ENCODE measurements at places on chromosomes 2 and 18. TPM values are rescaled to one million over a fixed set of nuclear protein-coding genes. Genes with fewer than 3 reads are reported as not detected.

PLA2R1 gene
- 2.1 TPM for total RNA-seq

DNA sequence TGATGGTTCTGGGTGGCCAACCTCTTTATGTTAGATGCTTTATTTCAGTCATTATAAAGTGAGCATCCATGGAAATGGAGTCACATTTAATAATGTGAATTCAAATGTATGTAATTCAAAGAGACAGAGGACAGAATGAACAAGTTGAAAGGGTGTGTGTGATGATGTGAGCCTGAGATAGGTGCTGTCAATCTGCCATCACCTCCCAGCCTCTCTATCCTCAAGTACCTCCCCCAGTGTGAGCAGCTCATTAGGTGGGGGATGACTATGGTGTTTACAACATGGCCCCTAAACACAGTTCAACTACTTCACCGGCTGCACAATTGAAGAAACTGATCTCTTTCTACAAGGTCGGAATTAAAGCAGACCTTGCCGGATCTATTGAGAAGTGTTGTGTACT lies 74.7 kb upstream of the IGFBP5 start:
- no peaks in the 10 kb centered on the region for H3K36me3 ChIP-seq
- H3K27me3 ChIP-seq, result no peaks in the 10 kb centered on the region
- peaks cover 41% of the 10 kb centered on the region for H3K4me1 ChIP-seq
- no peak overlapping the region for H3K27ac ChIP-seq

GRCh38 chr2:80147690-80148089 lies 156.9 kb downstream of the LRRTM1 start:
- no peak overlapping the region for H3K27ac ChIP-seq
- H3K27me3 ChIP-seq, result no peaks in the 10 kb centered on the region
- no peaks in the 10 kb centered on the region for H3K4me1 ChIP-seq
- H3K36me3 ChIP-seq, result no peaks in the 10 kb centered on the region
- no peak overlapping the region for H3K4me3 ChIP-seq

- H3K27ac ChIP-seq, result no peak overlapping the region
- DNase-seq, result no peak
- no peaks in the 10 kb centered on the region for H3K36me3 ChIP-seq
- H3K4me3 ChIP-seq, result no peak overlapping the region
These were observed 36.9 kb upstream of the DSEL start for GRCh38 chr18:67553437-67553836.

GRCh38 chr2:36407413-36407812 lies 51.8 kb downstream of the CRIM1 start:
- no peaks in the 10 kb centered on the region for H3K27me3 ChIP-seq
- DNase-seq, result no peak
- peaks cover 83% of the 10 kb centered on the region for H3K4me1 ChIP-seq

GRCh38 chr2:174004905-174005605 lies 39.9 kb upstream of the SP3 start:
- H3K27me3 ChIP-seq, result no peaks in the 10 kb centered on the region
- H3K36me3 ChIP-seq, result no peaks in the 10 kb centered on the region
- H3K4me1 ChIP-seq, result peaks cover 20% of the 10 kb centered on the region
- peak overlapping the region; percentile 66 for H3K27ac ChIP-seq
- peak; percentile 76 for DNase-seq

PDCD1 gene
- 0.60 TPM for total RNA-seq

GRCh38 chr2:59073286-59073685 lies 832.2 kb upstream of the FANCL start:
- no peaks in the 10 kb centered on the region for H3K27me3 ChIP-seq
- H3K4me1 ChIP-seq, result no peaks in the 10 kb centered on the region
- H3K36me3 ChIP-seq, result no peaks in the 10 kb centered on the region
- H3K4me3 ChIP-seq, result no peak overlapping the region

TIGD1 gene
- total RNA-seq, result 0.99 TPM

GRCh38 chr18:3451989-3452749 lies 2.2 kb downstream of the TGIF1 start:
- H3K36me3 ChIP-seq, result no peaks in the 10 kb centered on the region
- H3K4me1 ChIP-seq, result peaks cover 34% of the 10 kb centered on the region
- H3K27ac ChIP-seq, result peak overlapping the region; percentile 100
- H3K4me3 ChIP-seq, result peak overlapping the region; percentile 83

DNA sequence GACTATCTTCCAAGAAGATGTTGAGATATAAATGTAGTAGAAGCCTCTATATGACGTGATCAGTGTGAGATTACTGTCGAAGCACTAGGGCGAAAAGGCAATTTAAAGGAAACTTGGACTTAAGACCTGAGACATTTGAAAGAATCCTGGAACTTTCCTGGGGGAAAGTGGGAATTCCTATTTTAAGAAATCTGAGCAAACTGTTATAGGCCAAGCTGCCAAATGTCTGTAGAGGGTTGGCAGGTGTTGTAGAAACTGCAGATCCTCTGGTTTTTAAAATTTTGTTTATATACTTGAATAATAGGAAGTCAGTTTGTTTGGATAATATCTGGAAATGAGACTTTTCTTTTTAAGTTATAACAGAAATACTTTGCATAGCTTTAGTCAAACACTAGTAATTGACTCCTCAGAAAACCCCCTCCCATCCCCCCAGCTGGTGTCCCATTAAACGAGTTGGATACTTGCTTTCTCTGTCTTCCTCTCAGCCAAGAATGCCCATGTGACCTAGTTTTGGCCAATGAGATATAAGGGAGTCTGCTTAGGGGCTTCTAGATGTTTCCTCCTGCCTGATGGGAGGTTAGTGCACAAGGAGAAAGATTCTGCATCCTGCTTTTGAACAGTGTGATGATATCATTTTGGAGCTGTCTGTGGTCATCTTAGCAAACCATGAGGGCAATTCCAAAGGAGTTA lies 61.2 kb downstream of the MOGAT1 start:
- H3K36me3 ChIP-seq, result no peaks in the 10 kb centered on the region
- H3K27me3 ChIP-seq, result no peaks in the 10 kb centered on the region
- peaks cover 8% of the 10 kb centered on the region for H3K4me1 ChIP-seq
- DNase-seq, result no peak
- H3K27ac ChIP-seq, result no peak overlapping the region

DNA sequence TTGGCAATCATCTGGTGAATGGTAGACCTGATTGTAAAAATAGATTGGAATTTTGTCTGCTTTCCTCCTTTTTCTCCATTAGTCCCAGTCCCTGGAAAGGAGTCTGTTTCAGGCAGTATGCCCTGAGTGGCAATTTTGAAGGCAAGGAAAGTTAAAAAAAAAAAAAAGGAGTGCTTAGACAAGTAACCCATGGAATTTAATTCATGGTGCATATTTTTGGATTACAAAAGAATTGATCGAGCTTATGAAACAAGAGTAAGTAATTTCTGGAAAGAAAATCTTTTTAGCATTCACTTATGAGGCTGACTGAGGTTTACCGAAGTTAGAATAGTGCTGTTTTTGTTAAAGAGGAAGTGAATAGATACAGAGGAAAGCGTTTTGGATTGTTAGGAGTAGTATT lies 29.4 kb upstream of the TMEM178A start:
- peaks cover 4% of the 10 kb centered on the region for H3K4me1 ChIP-seq
- H3K36me3 ChIP-seq, result no peaks in the 10 kb centered on the region
- H3K27ac ChIP-seq, result no peak overlapping the region
- H3K4me3 ChIP-seq, result no peak overlapping the region
- H3K27me3 ChIP-seq, result no peaks in the 10 kb centered on the region
- no peak for DNase-seq

- H3K27ac ChIP-seq, result no peak overlapping the region
- H3K27me3 ChIP-seq, result no peaks in the 10 kb centered on the region
- peaks cover 6% of the 10 kb centered on the region for H3K4me1 ChIP-seq
- peaks cover 24% of the 10 kb centered on the region for H3K36me3 ChIP-seq
These were observed 11.4 kb downstream of the EIF2AK3 start for GRCh38 chr2:88615822-88616221.

DNA sequence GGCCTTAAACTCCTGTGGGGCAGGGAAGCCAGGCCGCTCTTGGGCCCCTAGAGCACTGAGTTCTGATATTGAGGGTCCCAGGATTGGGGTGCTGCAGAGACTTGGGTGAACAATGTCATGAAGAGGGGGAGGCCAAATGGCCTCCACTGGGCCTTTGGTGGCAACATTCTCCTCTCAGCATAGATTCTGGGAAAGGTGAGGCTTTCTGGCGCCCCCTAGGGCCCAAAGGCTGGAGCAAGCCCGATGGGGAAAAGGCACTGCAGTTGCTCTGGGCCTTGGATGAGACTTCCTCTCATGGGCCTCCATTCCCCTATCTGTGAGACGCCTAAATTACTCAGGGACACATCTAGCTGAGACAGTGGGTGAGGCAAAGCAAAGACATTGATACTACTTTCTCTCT lies 84.8 kb downstream of the ACAA2 start:
- DNase-seq, result peak; percentile 68
- H3K36me3 ChIP-seq, result no peaks in the 10 kb centered on the region
- no peak overlapping the region for H3K27ac ChIP-seq
- H3K27me3 ChIP-seq, result no peaks in the 10 kb centered on the region
- peaks cover 8% of the 10 kb centered on the region for H3K4me1 ChIP-seq
